ENCODE measurements at places on chromosomes 13 and 19.

DNA sequence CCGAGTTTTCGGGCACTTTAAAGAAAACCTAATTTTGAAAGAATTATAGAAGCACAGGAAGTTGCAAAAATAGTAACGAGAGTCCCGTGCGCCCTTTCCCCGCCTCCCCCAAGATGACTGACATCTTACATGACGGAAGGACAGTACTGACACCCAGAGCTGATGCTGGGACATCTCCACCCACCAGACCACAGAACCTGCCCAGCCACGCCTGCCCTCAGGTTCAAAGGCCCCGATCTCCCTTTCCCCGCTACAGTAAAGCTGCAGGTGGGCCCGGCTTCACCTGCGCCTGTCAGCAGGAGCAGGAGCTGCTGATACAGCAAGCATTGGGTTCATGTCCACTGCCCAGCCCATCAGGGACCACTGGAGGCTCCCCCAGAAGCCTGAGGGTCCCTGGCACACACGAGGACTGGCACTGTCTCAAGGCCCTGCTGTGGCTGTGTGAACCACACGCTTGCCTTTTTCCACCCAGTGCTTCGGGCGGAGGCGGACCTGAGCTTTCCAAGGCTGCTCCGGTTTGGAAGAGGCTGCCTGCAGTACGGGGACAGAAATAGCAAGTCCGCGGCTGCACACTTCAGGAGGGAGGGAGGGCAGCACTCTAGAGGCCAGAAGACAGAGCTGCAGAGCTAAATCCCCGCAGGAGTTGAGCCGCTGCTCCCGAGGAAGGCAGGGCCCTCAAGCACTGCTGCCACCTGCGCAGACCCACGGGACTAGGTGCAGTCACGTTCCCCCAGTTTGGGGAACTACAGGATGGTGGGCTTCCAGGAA, 8.7 kb downstream of the MAP2K2 start:
- peak; percentile 19 for DNase-seq

DNA sequence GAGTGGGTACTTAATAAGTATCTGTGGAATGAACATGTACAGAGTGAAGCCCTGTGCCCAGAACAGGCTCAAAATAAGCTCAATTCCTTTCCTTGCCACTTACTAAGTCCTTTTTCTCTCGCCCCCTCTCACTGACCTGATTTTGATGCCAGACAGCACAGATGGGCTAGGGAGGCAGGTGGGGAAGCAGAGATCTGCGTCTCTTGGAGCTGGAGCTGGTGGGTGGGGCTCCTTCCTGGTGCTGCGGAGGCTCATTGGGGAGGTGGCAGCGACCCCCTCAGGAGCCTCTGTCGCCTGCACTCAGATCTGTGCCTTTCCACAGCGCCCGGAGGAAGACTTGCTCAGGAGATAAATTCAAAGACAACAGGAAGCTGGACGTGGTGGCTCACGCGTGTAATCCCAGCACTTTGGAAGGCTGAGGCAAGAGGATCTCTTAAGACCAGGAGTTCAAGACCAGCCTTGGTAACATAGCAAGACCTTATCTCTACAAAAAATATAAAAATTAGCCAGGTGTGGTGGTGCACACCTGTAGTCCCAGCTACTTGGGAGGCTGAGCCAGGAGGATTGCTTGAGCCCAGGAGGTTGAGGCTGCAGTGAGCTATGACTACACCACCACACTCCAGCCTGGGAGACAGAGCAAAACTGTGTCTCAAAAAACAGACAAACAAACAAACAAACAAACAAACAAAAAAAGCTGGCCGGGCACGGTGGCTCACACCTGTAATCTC, 14.6 kb downstream of the AKT2 start:
- DNase-seq, result no peak

- no peak for DNase-seq
Observed at GRCh38 chr13:113656003-113656588, 1.9 kb downstream of the ATP4B start.

DNA sequence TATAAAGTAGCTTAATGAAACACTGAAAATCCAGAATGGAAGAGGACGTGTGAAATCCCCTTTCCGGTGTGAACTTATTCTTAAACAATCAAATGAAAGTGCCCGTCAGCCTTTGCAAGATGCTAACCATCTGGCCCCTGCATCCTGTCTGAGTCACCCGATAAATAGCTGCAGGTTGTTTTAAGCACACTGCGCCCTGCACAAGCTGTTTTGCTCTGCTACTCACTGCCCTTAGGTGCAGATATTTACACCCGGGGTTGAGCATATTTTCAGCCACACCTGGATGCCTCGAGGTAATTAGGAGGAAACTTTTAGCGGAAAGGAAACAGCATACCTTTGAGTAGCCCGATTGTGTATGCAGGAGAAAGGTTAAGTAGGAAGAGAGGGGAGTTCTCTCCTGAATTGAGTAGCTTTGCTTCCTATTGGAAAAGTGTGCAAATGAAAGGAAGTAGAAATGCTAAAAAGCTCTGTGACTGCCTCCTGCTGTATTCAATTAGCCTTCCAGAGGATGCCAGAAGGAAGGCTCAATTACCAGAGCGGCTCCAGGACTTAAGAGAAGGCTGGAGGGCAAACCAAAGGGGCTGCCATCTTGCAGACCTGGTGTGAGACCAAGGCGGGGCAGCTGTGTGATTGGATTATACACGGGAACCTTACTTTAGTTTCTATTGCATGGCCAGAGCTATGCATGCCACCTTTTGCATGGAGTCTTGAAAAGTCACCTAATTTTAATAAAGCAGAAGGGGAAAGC, 42.5 kb downstream of the IRS2 start:
- DNase-seq, result no peak

GRCh38 chr13:27772651-27773425, 19.4 kb upstream of the GSX1 start:
- no peak for DNase-seq

Data from activated T-helper 9 cell treated with anti-CD3 and anti-CD28 coated beads, Interleukin-2, amount 50 U/mL, for 16 hours (primary cell).